ENCODE measurements at places on chromosomes 12 and 14.

GRCh38 chr12:6786416-6787094 is 2.8 kb upstream of the CD4 start:
- no peak for DNase-seq

DNA sequence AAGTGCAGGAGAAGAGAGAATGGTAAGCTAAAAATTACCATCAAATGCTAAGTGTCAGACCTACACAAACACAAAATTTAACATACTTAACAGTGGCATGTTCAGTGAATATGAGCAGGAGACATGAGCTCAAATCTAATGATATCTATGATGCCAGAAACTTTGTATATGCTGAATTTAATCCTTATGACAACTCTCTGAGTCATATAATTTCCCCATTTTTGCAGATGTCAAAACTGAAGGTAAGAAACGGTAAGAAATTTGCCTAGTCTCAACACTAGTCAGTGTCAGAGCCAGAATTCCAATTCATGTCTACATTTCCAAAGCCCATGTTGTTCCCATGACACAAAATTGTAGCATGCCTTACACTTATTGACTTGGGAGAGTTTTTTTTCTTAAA is 375.8 kb downstream of the APAF1 start:
- DNase-seq = no peak

GRCh38 chr12:123032736-123033391 is 52.4 kb downstream of the ARL6IP4 start:
- no peak for DNase-seq

- no peak for DNase-seq
These were observed 109.6 kb downstream of the EML5 start for GRCh38 chr14:88683119-88683518.

GRCh38 chr12:113062502-113063395 is 6.2 kb downstream of the DTX1 start:
- no peak for DNase-seq
